Large intestine (tissue), 12 donors: ENCODE measurements at places on chromosomes 12 and 14. TPM values are rescaled to one million over a fixed set of nuclear protein-coding genes. Genes with fewer than 3 reads are reported as not detected.

- no peaks in the 10 kb centered on the region for H3K36me3 ChIP-seq
- no peaks in the 10 kb centered on the region for H3K4me1 ChIP-seq
- DNase-seq = no peak
- H3K27me3 ChIP-seq = no peaks in the 10 kb centered on the region
Observed at GRCh38 chr14:70776197-70776596, 33.1 kb downstream of the MAP3K9 start.

GRCh38 chr14:77355811-77356210 lies 21.1 kb downstream of the TMED8 start:
- no peak overlapping the region for H3K27ac ChIP-seq
- no peaks in the 10 kb centered on the region for H3K27me3 ChIP-seq
- peaks cover 2% of the 10 kb centered on the region for H3K36me3 ChIP-seq
- no peak overlapping the region for H3K4me3 ChIP-seq
- H3K4me1 ChIP-seq = no peaks in the 10 kb centered on the region

- H3K36me3 ChIP-seq = no peaks in the 10 kb centered on the region
- no peak overlapping the region for H3K4me3 ChIP-seq
- no peak overlapping the region for H3K27ac ChIP-seq
- no peak for DNase-seq
Observed at GRCh38 chr14:61638595-61639387, 56.5 kb upstream of the HIF1A start.

- no peaks in the 10 kb centered on the region for H3K27me3 ChIP-seq
- no peak overlapping the region for H3K27ac ChIP-seq
- DNase-seq = no peak
- peaks cover under 1% of the 10 kb centered on the region for H3K36me3 ChIP-seq
Observed at GRCh38 chr14:60968099-60968498, 12.8 kb downstream of the TRMT5 start.

DNA sequence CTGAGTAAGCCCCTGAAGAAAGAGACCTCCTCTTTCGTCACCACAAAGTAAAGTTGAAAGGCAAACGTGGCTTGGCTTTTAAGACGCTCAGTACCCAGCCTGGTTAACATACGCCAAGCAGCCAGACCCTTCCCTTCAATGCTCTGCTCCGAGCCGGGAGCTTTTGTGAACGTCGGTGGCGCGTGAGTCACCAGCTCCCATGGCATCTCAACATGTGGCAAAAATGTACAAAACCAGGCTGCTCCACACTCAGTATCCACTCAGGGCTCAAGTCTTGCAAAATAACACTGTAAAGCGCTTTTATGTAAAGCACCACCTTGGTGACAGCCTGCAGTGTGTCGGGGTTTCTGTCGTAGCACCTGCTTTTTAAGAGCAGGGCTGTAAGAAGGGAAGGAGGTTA lies 89.0 kb downstream of the SETD3 start:
- no peaks in the 10 kb centered on the region for H3K27me3 ChIP-seq
- no peak for DNase-seq
- peaks cover 23% of the 10 kb centered on the region for H3K36me3 ChIP-seq
- no peak overlapping the region for H3K4me3 ChIP-seq
- no peak overlapping the region for H3K27ac ChIP-seq
- H3K4me1 ChIP-seq = peaks cover 4% of the 10 kb centered on the region

DNA sequence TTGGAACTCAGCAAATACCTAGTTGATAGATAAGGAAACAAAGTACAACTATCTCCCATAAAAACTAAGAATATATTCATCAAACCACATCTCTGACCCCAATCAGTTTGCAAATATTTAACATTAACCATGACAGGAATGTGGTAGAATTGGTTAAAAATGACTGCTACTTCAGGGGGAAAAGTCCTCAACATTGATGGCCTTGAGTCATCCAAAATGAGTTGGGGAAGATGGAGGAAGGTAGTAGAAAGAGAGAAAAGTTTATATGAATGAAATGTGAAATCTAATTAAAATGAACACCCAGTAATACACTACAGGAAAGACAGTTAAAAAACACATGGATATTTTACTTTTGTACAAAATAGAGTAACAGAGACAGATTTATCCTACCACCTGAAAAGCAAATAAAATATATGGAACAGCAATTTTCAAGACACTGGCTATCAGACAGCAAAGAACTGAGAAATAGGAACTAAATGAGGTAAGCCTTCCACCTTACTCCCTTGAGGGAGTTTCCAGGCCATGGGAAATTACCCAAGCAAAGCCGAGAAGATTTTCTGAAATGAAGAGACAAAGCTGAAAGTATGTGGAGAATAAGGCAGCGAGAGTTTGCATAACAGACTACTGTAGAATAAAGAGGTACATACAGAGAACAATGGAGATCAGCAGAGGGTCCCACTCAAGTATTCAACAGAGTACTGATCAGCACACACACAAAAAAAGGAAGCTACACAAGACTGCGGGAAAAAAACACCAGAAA lies 49.6 kb downstream of the TC2N start:
- H3K27ac ChIP-seq = no peak overlapping the region
- no peak for DNase-seq
- H3K36me3 ChIP-seq = peaks cover 2% of the 10 kb centered on the region
- H3K4me1 ChIP-seq = no peaks in the 10 kb centered on the region

DNA sequence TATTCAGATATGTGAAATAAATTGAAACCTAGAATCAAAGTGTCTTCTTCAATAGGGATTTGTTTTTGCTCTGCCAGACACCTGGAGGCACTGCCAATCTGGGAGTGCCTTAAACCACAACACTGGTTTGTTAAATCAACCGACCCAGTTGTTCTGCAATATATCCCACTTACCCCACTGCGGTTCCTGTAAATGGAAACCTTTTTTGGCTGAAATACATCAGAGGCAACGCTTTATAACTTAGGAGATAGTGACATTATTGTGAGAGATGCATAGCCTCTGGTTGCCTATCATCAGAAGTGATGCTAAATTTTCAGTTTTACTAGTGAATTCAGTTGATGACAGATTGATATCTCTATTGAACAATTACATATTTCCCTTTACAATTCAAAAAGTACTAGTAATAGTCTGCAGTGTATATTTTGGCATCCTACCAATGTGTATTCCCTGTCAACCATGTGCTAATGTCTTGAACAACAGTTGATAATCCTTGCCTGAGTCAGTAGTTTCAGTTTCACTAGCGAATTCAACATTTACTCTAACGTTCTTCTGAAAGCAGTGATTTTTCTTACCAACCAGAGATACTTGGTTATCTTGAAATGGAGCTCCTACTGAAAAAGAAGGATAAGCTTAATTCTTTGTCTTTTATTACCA lies 30.5 kb downstream of the PPP2R5C start:
- no peak overlapping the region for H3K4me3 ChIP-seq
- H3K4me1 ChIP-seq = no peaks in the 10 kb centered on the region
- H3K27me3 ChIP-seq = no peaks in the 10 kb centered on the region
- no peak overlapping the region for H3K27ac ChIP-seq

DNA sequence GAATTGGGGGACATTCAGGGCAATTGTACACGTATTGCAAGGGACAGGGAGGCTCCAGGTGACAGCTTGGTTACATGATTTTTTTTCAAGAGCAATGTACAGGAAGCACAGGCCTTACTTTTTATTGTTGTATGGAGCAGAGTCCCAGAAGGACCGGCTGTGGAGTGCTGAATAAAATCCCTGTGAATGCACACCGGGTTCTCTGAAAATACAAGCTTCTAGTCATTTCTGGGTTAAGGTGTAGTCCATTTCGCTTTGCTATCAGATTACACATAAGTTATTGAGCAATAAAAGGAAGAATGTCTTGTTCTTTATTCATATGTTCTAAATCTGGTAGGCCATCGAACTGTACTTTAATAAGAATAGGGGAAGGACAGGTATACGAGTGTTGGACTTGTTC lies 52.2 kb downstream of the PDE3A start:
- H3K4me3 ChIP-seq = no peak overlapping the region
- H3K4me1 ChIP-seq = peaks cover 25% of the 10 kb centered on the region
- no peaks in the 10 kb centered on the region for H3K27me3 ChIP-seq
- DNase-seq = peak; percentile 76
- peaks cover 2% of the 10 kb centered on the region for H3K36me3 ChIP-seq

- H3K27me3 ChIP-seq = no peaks in the 10 kb centered on the region
- no peak for DNase-seq
- H3K36me3 ChIP-seq = no peaks in the 10 kb centered on the region
- H3K27ac ChIP-seq = no peak overlapping the region
- H3K4me1 ChIP-seq = no peaks in the 10 kb centered on the region
- no peak overlapping the region for H3K4me3 ChIP-seq
Observed at GRCh38 chr14:76456200-76456599, 80.3 kb downstream of the ESRRB start.

DNA sequence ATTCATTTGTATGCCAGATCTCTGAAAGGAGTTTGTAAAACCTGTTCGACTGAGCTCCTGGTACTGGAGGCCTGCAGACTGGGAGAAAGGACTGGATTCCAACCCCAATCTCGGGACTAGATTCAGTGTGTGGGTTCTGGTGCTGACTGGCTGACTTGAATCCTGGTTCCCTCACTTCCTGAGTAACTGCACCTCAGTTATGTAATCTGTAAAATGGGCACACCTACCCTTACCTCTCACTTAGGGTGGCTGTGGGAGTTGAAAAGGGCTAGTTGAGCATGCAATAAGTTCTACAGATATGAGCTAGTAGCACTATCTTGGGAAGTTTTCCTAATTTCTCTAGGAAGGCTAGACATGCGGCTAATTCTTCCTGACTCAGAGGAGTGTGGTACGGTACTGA lies 621.3 kb upstream of the TBX3 start:
- H3K27ac ChIP-seq = no peak overlapping the region
- H3K36me3 ChIP-seq = no peaks in the 10 kb centered on the region
- no peak for DNase-seq
- H3K4me3 ChIP-seq = no peak overlapping the region

DNA sequence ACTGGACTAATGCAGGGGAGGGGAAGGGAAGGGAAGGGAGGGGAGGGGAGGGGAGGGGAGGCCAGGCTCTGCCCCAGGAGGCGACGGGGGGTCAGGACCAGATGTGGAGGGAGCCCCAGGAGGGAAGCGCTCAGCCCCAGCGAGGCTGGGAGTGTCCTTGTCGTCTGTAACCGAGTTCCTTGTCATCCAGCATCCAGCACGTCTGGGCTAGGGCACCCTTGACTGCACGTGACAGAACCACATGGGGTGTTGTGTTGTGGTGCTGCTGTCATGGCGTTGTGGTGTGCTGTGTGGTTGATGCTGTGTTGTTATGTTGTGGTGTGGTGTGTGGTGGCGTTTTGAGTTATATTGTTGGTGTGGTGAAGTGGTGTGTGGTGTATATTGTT lies 28.4 kb upstream of the SFSWAP start:
- DNase-seq = no peak
- no peaks in the 10 kb centered on the region for H3K36me3 ChIP-seq
- H3K27me3 ChIP-seq = peaks cover 7% of the 10 kb centered on the region

GRCh38 chr14:69719501-69719951 lies 47.4 kb upstream of the SRSF5 start:
- H3K36me3 ChIP-seq = peaks cover 2% of the 10 kb centered on the region
- H3K27me3 ChIP-seq = no peaks in the 10 kb centered on the region
- H3K4me1 ChIP-seq = peaks cover 7% of the 10 kb centered on the region
- no peak overlapping the region for H3K27ac ChIP-seq
- DNase-seq = no peak

- no peaks in the 10 kb centered on the region for H3K36me3 ChIP-seq
- no peaks in the 10 kb centered on the region for H3K27me3 ChIP-seq
- no peaks in the 10 kb centered on the region for H3K4me1 ChIP-seq
- H3K4me3 ChIP-seq = no peak overlapping the region
- H3K27ac ChIP-seq = no peak overlapping the region
Observed at GRCh38 chr14:58738876-58739275, 101.1 kb downstream of the DACT1 start.

- no peak for DNase-seq
- no peaks in the 10 kb centered on the region for H3K27me3 ChIP-seq
- H3K4me1 ChIP-seq = peaks cover 96% of the 10 kb centered on the region
- H3K27ac ChIP-seq = peak overlapping the region; percentile 95
Observed at GRCh38 chr12:120230974-120231315, 30.0 kb upstream of the RPLP0 start.

GRCh38 chr14:24876996-24877395 lies 173.0 kb downstream of the STXBP6 start:
- H3K27ac ChIP-seq = no peak overlapping the region
- no peaks in the 10 kb centered on the region for H3K27me3 ChIP-seq
- no peak overlapping the region for H3K4me3 ChIP-seq
- H3K4me1 ChIP-seq = peaks cover 6% of the 10 kb centered on the region
- H3K36me3 ChIP-seq = no peaks in the 10 kb centered on the region

DNA sequence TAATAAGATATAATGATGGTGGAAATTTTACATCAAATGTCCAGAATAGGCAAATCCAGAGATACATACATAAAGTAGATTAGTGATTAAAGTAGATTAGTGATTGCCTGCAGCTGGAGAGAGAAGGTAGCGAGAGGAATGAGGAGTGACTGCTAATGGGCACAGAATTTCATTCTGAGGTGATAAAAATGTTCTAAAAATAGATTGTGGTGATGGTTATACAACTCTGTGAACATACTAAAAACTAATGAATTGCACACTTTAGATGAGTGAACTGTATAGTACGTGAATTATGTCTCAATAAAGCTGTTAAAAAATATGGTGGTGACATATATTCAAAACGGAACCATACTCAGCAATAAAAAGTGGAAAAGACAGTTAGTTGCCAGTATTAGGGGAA lies 41.7 kb downstream of the PPP2R5E start:
- H3K4me1 ChIP-seq = no peaks in the 10 kb centered on the region
- DNase-seq = no peak
- no peak overlapping the region for H3K27ac ChIP-seq
- H3K4me3 ChIP-seq = no peak overlapping the region

- peak overlapping the region; percentile 57 for H3K27ac ChIP-seq
- no peaks in the 10 kb centered on the region for H3K4me1 ChIP-seq
- H3K4me3 ChIP-seq = peak overlapping the region; percentile 27
- H3K36me3 ChIP-seq = peaks cover 9% of the 10 kb centered on the region
- H3K27me3 ChIP-seq = no peaks in the 10 kb centered on the region
Observed at GRCh38 chr12:118190266-118190665, 54.3 kb downstream of the PEBP1 start.

DNA sequence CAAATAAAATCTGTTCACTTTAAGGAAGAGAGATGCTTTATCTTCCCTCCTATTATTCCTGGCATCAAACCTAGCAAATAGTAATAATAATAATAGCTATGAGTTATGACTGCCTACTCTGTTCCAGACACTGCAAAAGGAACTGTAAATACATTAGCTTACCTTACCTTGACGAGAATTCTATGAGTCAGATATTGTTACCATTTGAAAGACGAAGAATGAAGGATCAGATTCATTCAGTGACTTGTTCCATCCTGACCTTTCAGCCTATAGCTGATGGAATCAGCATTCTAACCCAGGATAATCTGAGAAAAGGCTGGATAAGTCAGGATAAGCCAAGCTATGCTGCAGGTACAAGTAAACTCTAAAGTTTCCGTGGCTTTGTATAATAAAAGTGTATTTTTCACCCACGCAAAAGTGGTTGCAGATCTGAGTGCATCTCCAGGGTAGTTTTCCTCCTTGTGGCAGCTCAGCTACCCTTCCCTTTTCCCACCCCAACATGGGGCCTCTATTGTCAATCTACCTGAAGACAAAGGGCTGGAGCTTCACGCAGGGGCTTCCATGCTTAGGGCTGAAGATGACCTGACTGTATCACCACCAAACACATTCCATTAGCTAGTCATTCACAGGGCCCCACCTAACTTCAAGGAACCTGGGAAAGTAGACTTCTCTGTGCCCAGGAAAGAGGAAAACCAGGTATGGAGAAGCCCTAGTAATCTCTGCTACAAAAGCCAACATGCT lies 57.2 kb upstream of the CCND2 start:
- H3K27ac ChIP-seq = no peak overlapping the region
- H3K27me3 ChIP-seq = peaks cover 11% of the 10 kb centered on the region
- H3K36me3 ChIP-seq = no peaks in the 10 kb centered on the region
- no peak overlapping the region for H3K4me3 ChIP-seq
- DNase-seq = no peak
- H3K4me1 ChIP-seq = no peaks in the 10 kb centered on the region

The GLIPR1 gene
- 14.1 TPM for polyA plus RNA-seq

The INHBC gene
- polyA plus RNA-seq = 0.40 TPM

The RHEBL1 gene
- 0.79 TPM for polyA plus RNA-seq

The MIP gene
- 0.24 TPM for polyA plus RNA-seq

The E2F7 gene
- 3.7 TPM for polyA plus RNA-seq

The IL26 gene
- 0.10 TPM for polyA plus RNA-seq

The CCDC38 gene
- 0.36 TPM for polyA plus RNA-seq

The BCL11B gene
- 4.0 TPM for polyA plus RNA-seq

The KRT78 gene
- not detected for polyA plus RNA-seq
